HuH-7.5 (cell line): ENCODE measurements at places on chromosomes 12 and 14.

DNA sequence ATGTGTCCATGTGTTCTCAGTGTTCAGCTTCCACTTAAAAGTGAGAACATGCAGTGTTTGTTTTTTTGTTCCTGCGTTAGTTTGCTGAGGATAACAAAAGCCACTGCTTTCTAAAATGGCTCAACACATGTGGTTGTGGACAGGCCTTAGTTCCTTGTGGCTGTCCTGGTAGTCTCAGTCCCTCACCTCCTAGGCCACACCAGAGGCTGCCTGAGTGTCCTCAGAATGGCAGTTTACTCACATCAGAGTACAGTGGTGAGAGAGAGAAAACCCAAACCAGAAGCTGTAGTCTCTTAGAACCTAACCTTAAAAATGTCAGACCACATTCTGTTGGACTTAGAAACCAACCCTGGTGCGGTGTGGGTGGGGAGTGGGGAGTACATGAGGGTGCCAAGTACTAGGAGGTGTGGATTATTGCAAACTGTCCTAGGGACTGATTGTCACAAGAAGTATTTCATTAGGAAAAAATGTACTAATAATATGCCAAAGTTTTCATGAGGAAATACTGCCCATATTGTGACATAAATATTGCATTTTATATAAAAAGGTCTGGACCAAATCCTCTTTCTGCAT, 30.4 kb downstream of the NPAS3 start:
- DNase-seq: no peak

DNA sequence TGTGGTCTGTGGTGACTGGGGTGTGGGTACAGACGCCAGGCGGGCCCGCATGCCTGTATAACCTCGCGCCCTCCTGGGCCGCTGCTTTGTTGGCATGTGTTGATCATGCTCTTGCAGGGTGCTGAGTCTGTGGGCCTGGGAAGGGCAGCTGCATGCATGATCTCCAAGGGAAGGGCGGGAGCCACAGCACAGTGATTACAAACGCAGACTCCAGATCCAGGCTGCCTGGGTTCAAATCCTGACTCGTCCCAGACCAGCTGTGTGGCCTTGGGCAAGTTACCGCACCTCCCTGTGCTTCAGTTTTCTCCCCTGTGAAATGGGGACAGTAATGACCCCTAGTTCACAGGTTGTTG, 24.0 kb downstream of the ADGRD1 start:
- DNase-seq: no peak

DNA sequence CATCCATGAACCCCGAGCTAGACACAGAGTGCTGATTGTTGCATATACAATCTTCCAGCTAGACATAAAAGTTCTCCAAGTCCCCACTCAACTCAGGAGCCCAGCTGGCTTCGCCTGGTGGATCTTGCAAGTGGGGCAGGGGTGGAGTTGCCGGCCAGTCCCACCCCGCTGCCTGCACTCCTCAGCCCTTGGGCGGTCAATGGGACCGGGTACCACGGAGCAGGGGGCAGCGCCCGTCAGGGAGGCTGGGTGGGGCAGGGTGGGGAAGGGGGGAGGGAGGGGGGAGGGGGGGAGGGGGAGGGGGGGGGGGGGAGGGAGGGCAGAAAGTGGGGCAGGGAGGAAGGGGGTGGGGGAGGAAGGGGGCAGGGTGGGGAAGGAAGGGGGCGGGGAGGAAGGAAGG, 63.0 kb downstream of the CCDC60 start:
- DNase-seq: no peak

DNA sequence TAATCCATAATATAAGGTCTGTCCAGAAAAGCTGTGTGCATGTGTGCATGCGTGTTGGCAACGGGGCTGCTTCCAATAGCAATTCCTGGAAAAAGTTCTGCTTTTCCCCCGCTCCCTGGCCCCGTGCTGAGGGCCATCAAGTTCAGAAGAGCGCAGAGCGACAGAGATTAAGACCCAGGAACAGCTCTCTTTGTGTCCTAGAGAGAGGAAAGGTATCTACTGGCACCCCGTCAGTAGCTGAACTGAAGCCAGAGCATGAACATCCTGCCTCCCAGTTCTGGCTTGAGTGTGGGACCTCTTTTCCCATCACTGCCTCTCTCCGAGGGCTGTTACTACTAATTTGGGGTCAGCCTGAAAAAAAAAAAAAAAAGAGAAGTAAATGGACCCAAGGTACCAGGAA, 15.5 kb downstream of the HDAC7 start:
- no peak for DNase-seq

DNA sequence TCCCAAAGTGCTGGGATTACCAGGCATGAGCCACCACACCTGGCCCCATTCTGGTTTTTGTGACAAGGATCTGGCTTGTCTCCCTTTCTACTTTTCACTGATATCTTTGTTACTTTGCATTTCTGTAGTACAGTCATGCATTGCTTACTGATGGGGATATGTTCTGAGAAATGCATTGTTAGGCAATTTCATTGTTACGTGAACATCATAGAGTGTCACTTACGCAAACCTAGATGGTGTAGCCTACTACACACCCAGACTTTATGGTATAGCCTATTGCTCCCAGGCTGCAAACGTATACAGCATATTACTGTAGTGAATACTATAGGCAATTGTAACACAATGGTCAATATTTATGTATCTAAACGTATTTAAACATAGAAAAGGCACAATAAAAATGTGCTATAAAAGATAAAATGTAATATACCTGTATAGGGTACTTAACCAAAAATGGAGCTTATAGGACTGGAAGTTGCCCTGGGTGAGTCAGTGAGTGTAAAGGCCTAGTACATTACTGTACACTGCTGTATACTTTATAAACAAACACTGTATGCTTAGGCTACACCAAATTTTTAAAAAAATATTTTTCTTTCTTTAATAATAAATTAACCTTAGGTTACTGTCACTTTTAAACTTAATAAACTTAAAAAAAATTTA, 16.0 kb downstream of the MRPL42 start:
- no peak for DNase-seq

DNA sequence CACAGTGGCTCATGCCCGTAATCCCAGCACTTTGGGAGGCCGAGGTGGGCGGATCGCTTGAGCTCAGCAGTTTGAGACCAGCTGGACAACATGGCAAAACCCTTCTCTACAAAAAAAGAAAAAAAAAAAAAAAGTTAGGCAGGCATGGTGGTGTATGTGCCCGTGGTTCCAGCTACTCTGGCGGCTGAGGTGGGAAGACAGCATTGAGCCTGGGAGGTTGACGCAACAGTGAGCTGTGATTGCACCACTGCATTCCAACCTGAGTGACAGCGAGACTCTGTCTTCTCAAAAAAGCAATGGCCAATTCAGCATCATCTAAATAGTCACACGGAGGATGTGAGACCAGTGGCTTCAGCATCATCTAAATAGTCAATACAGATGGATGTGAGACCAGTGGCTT, 10.4 kb upstream of the SAMD4A start:
- DNase-seq: peak; percentile 21

- no peak for DNase-seq
Measured at GRCh38 chr12:132290203-132290540, 39.2 kb downstream of the GALNT9 start.

GRCh38 chr14:105058521-105059034, 6.7 kb downstream of the GPR132 start:
- DNase-seq: no peak

DNA sequence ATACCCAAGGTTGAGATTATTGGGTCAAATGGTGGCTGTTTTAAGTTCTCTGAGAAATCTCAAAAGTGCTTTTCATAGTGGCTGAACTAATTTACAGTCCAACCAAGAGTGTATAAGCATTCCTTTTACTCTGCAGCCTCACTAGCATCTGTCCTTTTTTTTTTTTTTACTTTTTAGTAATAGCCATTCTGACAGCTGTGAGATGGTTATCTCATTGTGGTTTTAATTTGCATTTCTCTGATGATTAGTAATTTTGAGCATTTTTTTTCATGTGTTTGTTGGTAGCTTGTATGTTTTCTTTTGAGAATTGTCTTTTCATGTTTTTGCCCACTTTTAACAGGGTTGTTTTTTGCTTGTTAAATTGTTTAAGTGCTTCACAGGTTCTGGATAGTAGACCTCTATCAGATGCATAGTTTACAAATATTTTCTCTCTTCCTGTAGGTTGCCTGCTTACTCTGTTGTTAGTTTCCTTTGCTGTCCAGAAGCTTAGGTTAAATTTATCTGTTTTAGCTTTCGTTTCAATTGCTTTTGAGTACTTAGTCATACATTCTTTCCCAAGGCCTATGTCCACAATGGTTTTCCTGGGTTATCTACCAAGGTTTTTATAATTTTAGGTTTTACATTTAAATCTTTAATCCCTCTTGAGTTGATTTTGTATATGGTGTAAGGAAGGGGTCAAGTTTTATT, 881.3 kb upstream of the SEL1L start:
- no peak for DNase-seq

DNA sequence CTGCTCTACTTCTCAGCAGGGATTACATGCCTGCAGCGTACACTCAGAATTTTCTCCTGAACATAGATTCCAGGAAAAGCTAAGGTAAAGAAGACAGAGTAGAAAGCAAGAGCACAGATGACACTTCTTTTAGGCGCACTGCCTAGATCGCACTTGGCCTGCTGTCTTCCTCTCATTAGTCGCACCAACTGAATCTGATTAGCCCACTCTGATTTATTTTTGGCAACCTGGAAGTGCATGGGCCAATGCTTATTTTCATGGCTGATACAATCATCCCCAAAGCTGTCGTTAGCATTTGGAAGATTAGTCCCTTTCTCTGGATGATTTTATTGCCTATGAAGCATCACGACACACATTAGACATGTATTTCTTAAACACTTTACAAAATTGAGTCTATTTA, 152.5 kb downstream of the PTPRO start:
- no peak for DNase-seq

- DNase-seq: no peak
Measured at GRCh38 chr12:120006258-120006975, 17.4 kb downstream of the BICDL1 start.

DNA sequence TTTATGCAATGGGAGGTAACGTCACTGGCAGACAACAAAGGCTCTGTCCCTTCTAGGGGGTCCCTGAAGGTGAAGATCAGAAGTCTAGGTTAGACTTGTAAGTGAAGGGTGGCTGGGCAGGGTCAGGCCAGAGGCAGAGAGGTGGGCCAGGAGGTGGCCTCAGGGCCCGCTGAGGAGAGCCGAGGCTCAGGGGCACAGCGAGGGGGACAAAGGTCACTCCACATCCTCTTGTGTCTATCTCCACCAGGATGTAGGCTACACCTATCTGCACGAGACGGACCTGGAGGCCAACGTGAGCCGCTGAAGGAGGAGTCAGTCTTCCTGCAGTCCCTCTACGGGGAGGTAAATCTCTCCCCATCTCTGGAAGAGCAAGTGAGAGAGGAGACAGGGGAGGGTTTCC, 20.3 kb downstream of the KRT85 start:
- no peak for DNase-seq

GRCh38 chr12:1925684-1926006, 7.2 kb upstream of the CACNA2D4 start:
- no peak for DNase-seq

DNA sequence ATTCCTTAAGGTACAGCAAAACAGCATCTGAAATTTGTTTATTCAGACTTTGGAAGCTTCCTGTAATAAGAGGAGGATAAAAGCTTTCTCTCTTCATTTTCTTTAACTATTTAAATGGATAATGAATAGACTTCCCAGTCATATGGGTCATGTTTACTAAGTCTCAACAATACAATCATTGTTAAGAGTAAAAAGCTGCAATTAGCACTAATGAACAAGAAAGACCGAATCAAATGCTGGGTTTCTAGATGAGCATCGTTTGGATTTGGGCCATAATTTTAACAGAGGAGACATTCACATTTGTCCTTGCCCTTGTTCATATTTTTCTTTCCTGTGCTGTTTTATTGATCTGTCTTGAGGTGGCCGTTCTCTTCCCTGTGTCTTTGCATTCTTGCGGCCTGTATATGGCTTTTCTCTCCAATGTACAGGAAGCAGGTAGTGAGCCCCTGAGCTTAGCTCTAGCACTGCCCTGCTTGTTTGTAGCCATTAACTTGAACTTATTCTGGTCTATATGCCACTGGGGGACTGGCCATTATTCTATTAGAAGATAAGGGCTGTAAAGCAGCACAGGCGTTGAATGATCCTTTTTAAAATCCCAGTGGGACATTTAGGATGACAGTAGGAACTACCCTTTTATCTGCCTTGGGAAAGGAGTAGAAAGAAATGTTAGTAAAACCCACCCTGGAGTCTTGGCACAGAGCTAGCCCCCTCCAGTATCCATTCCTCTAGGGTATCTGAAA, 34.6 kb downstream of the ABHD12B start:
- DNase-seq: no peak

- peak; percentile 11 for DNase-seq
Measured at GRCh38 chr12:62724947-62725451, 210.0 kb downstream of the PPM1H start.

DNA sequence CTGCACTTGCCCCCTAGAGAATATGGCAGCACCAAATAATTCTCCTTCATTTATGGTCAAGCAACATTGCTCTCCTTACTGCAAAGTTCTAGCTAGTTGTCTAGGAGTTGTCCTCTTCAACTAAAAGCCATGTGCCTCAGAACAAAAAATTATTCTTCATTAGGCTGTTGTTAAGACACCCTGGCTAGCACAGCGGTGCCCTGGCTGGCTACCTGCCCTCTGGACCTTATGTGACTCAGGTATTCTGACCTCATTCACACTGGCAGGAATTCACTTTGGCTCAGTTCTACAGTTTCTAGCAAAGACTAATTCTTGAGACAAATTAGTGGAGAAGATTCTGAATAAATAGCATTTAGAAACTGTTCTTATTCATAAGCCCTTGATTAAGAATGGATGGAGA, 224.4 kb upstream of the KRR1 start:
- DNase-seq: no peak

DNA sequence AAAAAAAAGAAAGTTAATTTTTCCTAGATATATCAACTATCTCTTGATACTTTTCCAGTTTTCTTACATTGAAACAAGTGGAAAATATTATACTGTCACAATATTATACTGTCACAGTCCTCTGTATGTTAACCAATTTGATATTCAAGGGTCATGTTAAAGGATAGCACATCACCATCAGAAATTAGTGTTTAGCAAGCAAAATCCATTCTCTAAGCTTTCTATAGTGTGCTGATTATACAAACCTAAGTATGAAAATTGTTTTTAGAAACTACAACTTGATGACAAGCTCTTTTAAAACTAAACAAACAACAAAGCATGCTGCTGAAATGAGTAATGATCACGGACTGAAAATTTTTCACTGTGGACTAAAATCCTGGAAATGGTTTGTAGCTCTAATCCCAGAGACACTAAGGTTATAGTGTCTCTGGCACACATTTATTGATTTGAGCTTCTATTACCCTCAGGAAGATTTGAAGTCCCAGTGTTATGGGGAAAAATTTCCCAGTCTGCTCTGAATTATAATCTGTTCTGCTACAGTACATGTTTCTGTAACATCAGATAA, 9.7 kb downstream of the SPTSSA start:
- no peak for DNase-seq

DNA sequence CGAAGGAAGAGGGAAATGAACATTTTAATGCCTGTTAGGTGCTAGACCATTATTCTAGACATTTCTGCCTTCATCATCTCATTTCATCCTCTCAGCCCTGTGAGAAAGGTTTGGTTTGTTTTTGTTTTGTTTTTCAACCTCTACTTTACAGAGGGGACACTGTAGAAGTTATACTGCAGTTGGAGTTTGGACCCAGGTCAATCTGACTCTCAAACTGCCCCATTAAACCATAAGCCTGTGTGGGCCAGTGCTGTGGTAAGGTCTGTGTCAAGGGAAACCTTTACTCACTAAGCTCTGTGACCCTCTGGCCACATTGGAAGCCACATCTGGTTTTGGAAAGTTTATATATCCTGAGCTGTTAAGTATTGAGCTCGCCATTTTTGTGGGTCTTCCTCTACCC, 8.5 kb downstream of the TEAD4 start:
- DNase-seq: no peak

GRCh38 chr12:10358131-10358530, 31.7 kb downstream of the KLRK1 start:
- no peak for DNase-seq
